Fibroblast of the aortic adventitia (primary cell): ENCODE measurements at places on chromosomes 1 and 21. TPM values are rescaled to one million over a fixed set of nuclear protein-coding genes. Genes with fewer than 3 reads are reported as not detected.

Gene ITGB3BP
- 16.0 and 48.0 TPM in 2 replicates for total RNA-seq

DNA sequence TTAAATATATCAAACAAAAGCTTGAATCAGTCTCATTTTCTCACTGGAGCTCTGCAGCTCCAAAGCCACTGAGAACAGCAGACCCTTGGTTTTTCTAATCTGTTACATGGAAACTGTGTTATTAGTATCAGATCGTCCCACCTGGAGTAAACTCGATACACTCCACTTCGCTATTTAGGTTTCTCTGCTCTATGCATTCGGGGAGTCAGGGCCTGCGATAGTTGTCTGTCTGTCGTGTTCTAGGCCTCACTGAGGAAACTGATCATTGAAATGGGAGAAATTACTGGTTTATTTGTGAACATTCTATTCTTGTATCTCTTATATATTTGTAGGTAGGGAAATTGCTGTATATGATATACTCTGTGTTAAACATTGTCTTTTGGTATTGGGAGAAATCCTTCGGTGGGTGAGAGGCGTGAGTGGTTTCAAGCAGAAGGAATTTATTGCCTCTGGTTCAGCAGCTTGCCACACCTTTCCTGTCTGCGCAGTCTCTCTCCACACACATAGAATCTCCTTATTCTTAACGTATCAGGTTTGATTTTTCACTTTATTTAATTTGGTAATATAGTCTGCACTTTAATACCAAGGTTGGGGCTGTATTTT lies 8.5 kb downstream of the PRDM2 start:
- no peak for DNase-seq

Gene CXADR
- 1.6 and 2.0 TPM in 2 replicates for total RNA-seq

DNA sequence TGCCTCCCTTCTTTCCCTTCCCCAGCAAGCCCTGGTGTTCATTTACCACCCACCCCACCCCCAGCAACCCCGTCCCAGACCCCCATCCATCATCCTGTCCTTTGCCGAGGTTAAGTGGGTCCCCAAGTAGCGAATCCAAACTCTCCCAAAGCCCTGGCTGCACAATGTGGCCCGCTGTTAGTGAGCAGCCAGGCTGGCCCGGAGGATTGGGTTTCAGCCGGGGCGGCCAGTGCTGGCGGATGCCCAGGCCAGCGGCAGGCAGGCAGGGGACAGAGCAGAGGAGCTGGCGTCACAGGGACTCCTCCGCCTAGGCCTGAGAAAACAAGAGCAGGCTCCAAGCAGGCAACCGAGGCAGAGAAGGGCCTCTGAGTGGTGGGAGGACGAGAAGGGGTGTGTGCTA lies 61.4 kb downstream of the EPHB2 start:
- DNase-seq: no peak

DNA sequence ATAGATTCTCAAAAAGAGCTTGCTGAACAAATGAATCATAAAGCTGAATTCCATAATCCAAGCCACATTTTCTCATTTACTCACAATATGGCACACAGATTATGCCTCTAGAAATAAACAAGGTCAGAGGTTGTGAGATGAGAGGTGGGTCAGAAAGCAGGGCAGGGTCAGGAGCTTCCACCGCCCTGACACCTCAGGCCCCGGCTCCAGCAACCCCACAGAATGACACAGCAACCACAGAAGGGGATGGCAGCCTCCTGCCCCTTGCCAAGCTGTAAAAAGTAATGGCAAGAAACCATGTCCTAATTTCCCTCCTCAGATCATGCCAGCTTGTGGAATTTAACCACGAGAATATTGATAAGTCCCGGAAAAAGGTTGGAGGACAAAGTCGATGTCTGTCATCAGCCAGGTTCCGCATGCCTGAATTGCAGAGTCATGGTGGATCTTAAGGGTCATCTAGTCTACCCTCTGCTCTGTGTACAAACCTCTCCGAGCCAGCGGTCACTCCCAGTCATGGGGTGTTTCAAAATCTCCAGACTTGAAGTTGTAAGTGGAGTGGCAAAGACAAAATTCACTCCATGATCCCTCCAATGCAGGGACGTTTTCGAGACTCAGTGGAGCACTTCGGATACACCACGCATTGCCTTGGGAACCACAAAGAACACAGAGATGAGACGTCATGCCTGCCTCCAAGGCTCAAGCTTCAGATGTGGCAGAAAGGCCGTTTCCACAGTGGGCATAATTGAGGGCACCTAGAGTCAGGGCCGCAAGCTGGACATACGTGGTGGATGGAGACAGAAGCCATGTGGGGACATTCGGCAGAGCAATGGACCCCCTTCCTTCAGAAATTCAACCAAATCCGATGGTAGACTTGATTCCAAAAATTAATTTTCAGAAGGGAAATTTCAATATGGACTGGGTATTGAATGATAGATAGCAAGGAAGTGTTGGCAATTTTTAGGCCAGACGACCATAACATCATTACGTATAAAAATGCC lies 254.0 kb downstream of the TOMM20 start:
- DNase-seq: no peak

GRCh38 chr1:212728606-212729005 lies 29.0 kb upstream of the BATF3 start:
- no peak for DNase-seq

Gene SLC1A7
- total RNA-seq: 0.41 and 3.8 TPM in 2 replicates
